ENCODE measurements at places on chromosomes 16 and 17. TPM values are rescaled to one million over a fixed set of nuclear protein-coding genes. Genes with fewer than 3 reads are reported as not detected.

Gene UBTF
- total RNA-seq: 264 TPM

Gene SLC13A2
- not detected for total RNA-seq

Gene CDK3
- 9.6 TPM for total RNA-seq

Gene CMTM1
- 13.4 TPM for total RNA-seq

Gene STAT5B
- 244 TPM for total RNA-seq

Gene SLC22A31
- 0.44 TPM for total RNA-seq

Gene METTL23
- total RNA-seq: 81.4 TPM

Gene RNF157
- total RNA-seq: 19.5 TPM

Gene MSLN
- not detected for total RNA-seq

Gene ZFPM1
- 19.0 TPM for total RNA-seq

Gene RAPGEFL1
- 5.4 TPM for total RNA-seq

Gene ZNF624
- total RNA-seq: 12.0 TPM

Gene CCDC92B
- total RNA-seq: 0.47 TPM
